Astrocyte of the hippocampus (primary cell): ENCODE measurements at places on chromosomes 3 and 15.

- DNase-seq = peak; percentile 57
Measured at GRCh38 chr15:41501191-41501917, 7.7 kb downstream of the ITPKA start.

DNA sequence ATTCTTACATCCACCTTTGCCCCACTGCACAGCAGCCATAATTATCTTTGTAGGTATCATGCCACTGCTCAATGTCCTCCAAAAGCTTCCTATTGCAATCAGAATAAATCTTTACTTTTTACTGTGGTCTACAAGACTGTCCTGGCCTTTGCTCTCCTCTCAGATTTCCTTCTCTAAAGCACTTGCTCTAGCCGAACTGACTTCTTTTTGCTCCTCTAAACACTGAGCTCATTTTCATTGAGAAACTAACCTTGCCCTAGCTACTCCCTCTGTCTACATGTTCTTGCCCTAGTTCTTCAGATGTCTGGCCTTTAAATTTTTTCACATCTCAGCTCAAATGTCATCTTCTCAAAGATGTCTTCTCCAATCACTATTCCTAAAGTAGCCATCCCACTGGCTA lies 342.8 kb downstream of the TBC1D5 start:
- DNase-seq = no peak

GRCh38 chr3:66703501-66703900 lies 202.7 kb upstream of the LRIG1 start:
- no peak for DNase-seq

DNA sequence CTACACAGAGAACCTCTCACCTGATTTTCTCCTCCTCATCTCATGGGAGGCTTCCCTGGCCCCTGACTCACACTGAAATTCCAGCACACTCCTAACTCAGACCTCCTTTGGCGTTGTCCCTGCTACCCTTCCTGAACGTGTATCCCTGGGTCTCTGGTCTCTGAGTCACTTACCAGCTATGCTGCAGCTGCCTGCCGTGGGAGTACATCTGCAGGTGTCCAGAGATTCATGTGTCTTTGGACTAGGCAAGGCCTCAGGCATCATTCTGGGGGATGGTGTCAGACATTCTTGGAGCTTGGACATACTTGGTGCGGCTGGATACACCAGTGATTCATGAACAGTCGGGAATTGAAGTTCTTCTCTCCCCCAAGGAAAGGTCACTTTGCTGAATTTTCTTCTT lies 148.8 kb upstream of the TRIM42 start:
- DNase-seq = peak; percentile 76

DNA sequence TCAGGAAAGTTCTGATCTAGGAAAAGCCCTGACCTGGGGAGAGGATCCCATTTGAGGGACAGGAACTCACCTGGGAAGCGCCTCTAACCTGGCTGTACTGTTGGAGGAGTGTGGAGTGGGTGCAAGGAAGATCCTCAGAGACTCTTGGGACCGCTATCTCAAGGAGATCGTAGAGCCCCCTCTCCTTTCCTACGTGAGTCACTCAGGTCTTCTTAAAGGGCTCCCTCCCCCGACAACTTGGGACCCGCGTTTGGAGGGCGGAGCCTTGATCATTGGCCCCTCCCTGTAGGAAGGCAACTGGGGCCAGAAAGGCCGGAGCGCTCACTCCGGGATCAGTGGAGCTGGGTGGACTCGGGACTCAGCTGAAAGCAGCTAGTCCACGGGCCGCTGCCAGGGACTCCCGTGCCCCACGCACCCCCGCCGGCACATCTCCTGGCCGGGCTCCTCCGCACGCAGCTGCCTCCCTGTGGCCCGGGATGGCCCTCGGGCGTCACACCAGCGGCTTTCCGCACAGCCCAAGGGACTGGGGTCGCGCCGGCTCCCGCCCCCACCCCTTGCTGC lies 520 bp downstream of the SLC26A6 start:
- peak; percentile 75 for DNase-seq

GRCh38 chr3:151751161-151751560 lies 17.4 kb downstream of the AADACL2 start:
- DNase-seq = no peak

DNA sequence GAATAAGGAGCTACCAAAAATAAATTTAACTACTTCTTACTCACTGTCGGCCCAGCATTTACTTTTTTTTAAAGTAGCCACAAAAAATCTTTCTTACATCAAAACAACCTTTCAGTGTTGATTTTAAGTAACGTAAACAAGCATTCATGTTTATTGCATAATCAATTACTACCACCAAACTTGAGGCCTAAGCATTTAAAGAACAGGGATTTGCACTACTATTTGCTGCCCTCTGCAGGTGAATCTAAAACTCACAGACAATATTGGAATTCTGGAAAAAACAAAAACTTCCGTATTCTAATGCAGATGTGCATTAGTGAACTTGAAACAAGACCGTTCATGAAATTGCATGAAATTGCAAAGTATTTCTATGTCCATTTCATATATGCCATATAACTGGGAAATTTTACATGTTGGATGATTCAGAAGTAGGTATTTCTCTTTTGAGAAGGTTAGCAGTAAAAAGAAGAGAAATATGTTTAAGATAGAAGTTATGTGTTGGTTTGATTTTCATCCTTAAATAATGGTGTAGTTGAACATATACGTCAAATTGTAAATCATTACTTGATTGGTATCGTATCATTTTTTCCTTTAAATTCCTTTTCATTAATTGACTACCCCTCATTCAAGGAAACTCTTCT lies 55.6 kb downstream of the CGGBP1 start:
- peak; percentile 51 for DNase-seq

- DNase-seq = no peak
Measured at GRCh38 chr3:38214560-38214959, 49.2 kb downstream of the OXSR1 start.

- no peak for DNase-seq
Measured at GRCh38 chr3:189455641-189456417, 175.4 kb upstream of the TP63 start.

DNA sequence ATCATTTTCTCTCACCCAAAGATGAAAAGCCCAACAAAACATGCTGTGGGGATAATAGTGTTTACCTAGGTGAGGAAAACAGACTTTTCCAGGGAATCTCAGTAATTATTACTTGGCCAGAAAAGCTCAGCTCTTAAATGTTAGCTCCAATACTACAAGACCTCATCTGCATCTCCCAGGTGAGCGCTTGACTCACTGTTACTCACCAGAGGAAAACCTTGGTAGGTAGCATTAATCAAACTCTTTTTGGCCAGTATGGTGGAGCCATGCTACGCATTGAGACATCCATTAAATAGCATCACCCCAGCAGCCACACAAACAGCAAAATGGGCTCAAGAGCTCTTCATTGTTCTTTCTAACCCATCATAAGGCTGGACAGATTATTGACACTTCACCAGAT lies 99.0 kb downstream of the TIGIT start:
- no peak for DNase-seq

DNA sequence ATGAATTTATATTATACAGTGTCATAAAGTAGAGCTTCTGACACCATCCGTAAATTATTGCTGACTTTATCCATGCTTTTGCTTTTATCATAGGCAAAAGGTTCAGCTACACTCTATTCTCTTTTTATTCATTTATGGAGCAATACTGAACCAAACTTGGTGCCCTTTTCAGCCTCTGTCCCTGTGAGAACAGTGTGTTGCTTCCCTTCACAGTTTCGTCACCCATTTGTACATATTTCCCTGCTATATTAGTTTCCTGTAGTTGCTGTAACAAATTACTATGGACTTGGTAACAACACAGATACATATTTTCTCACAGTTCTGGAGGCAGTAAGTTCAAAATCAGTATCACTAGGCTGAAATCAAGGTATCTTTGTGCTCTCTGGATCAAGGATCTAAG lies 2.8 kb upstream of the RPL24 start:
- no peak for DNase-seq

DNA sequence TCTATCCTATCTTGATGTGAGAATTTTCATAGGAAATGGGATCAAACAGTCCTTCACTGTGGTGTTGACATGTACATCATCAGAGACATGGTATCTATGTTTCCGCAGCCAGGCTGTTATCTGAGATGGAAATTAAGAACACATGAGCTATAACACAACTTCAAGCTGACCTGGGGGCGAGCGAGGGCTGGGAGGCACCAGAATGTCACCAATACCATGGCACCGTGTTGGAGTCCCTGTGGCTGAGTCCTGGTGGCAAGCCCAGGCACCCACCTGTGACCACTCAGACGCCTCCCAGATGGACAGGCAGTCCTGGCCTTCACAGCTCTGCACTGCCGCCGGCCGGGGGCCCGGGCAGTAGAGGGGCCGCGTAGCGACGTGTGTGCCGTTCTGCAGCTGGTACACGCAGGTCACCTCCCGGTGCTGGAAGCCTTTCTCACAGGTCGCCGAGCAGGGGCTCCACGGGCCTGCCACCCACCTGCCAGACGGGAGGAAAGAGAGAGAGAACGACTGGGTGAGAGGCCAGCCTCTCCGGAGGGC lies 263.9 kb upstream of the LYSMD4 start:
- DNase-seq = no peak

GRCh38 chr3:48897460-48898376 lies 964 bp downstream of the SLC25A20 start:
- DNase-seq = peak; percentile 11

- DNase-seq = peak; percentile 53
Measured at GRCh38 chr3:188465311-188465710, 311.4 kb downstream of the LPP start.

DNA sequence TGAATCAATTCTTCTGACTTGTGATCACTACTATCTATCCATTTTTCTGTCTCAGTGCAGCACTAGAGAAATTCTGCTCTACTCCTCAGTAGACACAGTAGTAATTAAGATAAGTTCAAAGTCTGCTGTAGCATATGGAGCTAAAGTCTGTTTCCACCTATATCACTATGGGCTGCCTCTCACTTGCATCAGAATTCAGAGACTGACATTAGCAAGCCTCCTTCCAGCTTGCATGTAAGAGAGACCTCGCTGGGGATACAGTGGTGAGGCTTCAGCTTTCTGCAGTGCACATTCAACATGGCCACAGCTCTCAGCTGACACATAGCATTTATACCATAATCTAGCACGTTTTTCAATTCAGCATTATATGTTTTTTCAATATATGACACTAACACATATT lies 217.0 kb downstream of the PLOD2 start:
- DNase-seq = no peak

DNA sequence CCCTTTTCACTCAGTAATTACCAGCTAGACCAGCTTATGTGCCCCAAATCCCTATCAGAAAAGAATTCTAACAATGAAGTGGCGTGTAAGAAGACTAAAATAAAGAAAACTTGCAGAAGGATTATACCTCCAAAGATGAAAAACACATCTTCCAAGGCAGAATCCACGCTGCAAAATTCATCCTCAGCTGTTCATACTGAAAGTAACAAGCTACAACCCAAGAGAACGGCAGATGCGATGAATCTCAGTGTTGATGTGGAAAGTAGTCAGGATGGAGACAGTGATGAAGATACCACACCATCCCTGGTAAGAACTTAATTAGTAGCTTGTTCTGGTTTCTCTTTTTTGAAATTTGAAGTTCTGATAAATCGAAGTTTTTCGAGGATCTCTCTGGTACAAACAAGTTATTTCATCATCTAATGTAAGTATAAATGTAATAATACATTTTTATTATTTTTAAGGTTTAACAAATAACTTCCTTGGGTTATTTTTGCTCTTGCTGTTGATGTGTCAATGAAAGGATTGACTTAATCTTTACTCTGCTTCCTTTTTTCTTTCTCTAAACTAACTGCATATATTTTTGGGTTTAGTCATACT lies 1.4 kb downstream of the WDR76 start:
- peak; percentile 10 for DNase-seq

GRCh38 chr3:61569856-61570580 lies 8.6 kb downstream of the PTPRG start:
- no peak for DNase-seq

DNA sequence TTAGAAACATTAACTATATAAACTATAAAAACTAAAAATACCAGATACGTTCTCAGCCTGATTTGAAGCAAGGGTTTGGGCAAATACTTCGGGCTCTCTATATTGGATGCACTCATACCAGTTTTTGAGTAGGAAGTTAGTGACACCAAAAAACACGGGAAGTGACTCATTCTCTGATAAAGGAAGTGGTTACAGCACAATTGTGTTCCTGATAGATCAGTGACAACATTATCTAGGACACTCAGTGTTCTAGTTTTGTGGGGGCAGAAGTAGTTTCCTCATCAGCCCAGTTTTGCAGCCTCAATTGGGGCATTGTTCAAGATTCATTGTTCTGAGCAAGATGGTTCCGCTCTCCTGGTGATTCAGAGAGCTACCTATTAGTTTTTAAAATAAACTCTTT lies 469.6 kb upstream of the DPPA4 start:
- peak; percentile 15 for DNase-seq

GRCh38 chr3:115381573-115381912 lies 234.5 kb upstream of the ZBTB20 start:
- DNase-seq = peak; percentile 26

- DNase-seq = no peak
Measured at GRCh38 chr15:99451484-99451883, 114.3 kb upstream of the MEF2A start.

GRCh38 chr3:133362539-133362938 lies 37.3 kb upstream of the BFSP2 start:
- no peak for DNase-seq

DNA sequence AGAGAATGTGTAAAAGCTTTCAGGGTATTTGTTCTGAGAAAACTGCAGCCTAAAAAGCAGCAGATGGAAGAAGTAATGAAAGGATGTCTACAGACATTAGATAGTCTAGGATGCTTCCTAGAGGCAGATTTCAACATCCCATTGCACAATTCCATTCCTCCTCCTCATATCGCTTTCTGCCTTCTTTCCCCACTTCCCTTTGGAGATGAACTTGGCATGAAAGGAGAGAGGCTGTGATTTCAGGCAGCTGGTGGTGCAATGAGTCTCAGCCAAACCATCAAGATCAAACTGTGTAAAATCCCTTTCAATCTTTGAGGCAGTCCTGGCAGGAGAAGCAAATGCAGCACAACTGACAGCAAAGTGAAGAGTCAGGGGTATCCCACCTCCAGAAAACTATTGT lies 438.7 kb upstream of the KCNMB2 start:
- no peak for DNase-seq

GRCh38 chr3:133757701-133758567 lies 11.7 kb downstream of the TF start:
- peak; percentile 12 for DNase-seq

DNA sequence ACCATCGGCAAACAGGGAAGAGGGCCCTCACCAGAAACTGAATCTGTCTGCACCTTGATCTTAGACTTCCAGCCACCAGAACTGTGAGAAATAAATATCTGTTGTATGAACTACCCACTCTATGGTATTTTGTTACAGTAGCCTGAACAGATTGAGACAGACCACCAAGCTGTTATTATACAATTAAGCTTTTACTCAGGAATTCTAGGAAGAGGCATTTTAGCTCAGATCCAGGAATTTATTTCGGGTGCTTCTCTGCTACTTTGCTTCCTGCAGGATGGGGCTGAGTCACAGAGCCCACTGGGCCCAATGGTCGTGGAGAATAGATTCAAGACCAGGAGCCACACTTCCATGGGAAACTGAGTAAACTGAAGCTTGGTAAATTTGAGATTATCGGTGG lies 145.5 kb upstream of the PFN2 start:
- no peak for DNase-seq

GRCh38 chr3:124168271-124168670 lies 176.3 kb upstream of the ROPN1 start:
- DNase-seq = peak; percentile 84
